ENCODE measurements at places on chromosomes 6 and 20. TPM values are rescaled to one million over a fixed set of nuclear protein-coding genes. Genes with fewer than 3 reads are reported as not detected.

The ACAT2 gene
- total RNA-seq: 16.6 TPM

The PRICKLE4 gene
- total RNA-seq: 3.1 TPM

The COL11A2 gene
- total RNA-seq: 1.3 TPM

The FAM83C gene
- total RNA-seq: 0.21 TPM

The DCDC2 gene
- 4.3 TPM for total RNA-seq

The FAM217A gene
- total RNA-seq: not detected

The CCR6 gene
- total RNA-seq: not detected

The NR2E1 gene
- not detected for total RNA-seq

- DNase-seq: no peak
These were observed 4.3 kb downstream of the BMP6 start for GRCh38 chr6:7730001-7730783.

DNA sequence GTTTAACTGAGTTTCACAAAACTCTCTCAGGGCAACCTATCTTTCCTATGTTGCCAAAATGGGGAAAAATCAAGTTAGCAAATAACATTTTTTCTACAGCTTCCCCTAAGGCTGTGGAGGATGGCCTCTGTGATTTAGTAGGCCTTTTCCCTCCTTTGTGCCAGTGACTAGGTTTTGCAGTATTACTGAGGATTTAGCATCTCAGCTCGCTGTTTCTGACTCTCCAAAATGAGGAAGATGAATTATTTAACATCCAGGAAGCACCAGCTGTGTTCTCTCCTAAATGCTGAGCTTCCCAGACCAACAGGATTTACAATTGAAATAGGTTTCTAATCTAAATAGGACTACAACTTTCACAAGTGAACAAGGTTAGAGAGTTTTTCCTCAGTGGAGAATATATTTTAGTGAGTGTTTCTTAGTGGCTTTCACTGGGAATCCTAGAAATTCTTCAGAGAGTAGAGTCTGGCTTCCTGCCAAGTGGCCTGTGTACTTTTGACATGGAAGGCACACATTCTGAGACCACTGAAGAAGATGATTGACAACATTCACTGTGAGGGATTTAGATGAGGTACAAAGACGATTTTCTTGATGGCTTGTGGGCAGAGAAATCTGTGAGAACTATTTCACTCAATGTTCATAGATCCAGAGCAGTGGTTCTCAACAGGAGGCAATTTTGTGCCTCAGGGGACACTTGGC, 62.4 kb downstream of the PTCHD4 start:
- DNase-seq: no peak

DNA sequence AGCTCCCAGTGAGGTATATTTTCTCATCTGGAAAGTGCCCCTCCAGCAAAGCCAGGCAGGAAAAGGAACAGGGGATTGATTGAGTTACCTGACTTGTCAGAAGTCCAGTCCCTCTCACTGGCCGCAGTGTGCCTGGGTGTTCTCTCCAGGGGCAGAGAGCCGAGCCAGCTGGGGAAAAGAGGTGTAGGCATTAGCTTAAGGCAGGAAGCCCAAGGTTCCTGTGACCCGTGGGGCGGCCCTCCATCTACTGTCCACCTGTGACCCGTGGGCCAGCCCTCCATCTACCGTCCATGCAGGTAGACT, 2.7 kb downstream of the PSMG4 start:
- no peak for DNase-seq

DNA sequence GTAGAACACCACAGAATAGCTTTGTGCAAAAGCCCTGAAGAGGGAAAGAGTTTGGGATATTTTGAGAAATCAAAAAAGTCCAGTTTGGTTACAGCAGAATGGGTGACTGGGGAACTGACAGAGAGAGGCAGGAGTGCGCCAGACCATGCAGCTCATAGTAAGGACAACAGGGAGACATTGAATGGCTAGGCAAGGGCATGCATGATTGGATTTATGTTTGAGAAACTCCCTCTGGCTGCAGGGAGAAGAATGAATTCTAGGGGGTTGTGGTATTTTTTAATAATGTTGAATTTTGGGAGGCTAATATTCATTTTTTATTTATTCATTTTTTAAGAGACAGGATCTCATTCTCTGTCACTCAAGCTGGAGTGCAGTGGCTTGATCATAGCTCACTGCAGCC, 49.9 kb downstream of the TGM2 start:
- no peak for DNase-seq

GRCh38 chr6:37878150-37878710, 58.7 kb downstream of the ZFAND3 start:
- no peak for DNase-seq

- DNase-seq: peak; percentile 91
These were observed 53.4 kb downstream of the TRAF3IP2 start for GRCh38 chr6:111552241-111552744.

- DNase-seq: no peak
These were observed 25.5 kb downstream of the MCUR1 start for GRCh38 chr6:13788820-13789219.

GRCh38 chr6:33707771-33708170, 3.7 kb downstream of the UQCC2 start:
- DNase-seq: no peak

GRCh38 chr6:85580118-85580877, 13.4 kb downstream of the SNX14 start:
- DNase-seq: no peak

- no peak for DNase-seq
These were observed 40.1 kb downstream of the RNF144B start for GRCh38 chr6:18427296-18427695.

DNA sequence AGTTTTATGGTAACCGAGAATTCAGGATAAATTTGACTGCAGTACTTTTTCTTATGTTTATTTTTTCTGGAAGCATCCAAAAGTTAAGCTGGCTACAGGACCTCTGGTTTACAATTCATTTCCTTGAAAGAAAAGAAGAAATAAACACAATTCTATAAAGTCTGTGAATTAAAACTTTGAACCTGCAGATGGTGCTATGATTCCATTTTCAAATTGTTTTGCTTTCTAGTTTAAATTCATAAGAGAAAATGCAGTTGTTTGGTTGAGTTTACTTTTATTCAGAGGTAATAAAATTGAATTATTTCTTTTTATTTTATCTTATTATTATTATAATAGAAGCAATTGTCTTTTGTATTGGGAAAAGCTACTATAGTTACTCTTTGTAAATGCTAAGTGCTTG, 1.8 kb upstream of the VIP start:
- no peak for DNase-seq

DNA sequence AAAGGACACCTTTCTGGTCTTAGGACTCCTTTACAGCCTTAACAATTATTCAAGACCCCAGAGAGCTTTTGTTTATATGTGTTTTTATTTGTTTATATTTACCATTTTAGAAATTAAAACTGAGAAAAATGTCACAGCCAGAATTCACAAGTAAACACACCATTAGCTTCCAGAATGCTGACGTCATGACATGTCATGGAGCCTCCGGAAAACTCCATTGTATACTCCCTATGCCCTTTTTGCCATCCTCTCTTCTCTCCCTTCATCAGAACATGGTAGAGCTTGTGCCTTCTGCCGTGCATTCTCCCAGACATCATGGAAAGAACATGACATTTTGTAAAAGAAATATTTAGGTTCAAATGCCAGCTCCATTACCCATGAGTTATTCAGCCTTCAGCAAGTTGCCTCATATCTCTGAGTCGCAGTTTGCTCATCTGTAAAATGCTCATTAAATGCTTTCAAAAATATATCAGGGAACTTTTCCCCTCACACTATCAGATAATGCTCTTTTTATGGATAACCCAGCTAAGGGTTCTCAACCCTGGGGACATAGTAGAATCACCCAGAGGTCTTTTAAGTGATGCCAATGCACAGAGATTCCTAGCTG, 27.8 kb downstream of the TNFAIP3 start:
- no peak for DNase-seq

GRCh38 chr20:56412949-56413348, 889 bp downstream of the CASS4 start:
- no peak for DNase-seq

GRCh38 chr6:16974387-16974673, 127.5 kb upstream of the STMND1 start:
- DNase-seq: no peak

DNA sequence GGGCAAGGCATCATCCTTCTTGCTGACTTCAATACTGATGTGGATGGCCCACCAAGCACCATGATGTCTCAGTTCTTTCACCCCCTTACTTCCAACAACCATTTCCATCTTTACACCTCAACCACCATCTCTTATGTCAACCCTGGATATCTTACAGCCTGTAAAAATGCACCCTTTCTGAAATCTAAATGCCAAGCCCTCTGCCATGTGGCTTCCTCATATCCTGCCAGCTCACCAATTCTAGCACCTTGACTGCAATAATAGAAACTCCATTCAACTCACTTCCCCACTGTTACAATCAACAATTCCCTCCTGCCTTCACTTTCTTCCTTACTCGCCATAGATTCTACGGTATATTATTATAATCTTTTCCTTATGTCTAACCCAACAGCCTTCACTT, 57.9 kb downstream of the LY86 start:
- DNase-seq: no peak

- DNase-seq: no peak
These were observed 7.5 kb downstream of the DEF6 start for GRCh38 chr6:35305117-35305516.

- DNase-seq: no peak
These were observed 25.0 kb downstream of the IL22RA2 start for GRCh38 chr6:137148306-137149034.

GRCh38 chr6:104214901-104215300, 644.8 kb downstream of the HACE1 start:
- no peak for DNase-seq

DNA sequence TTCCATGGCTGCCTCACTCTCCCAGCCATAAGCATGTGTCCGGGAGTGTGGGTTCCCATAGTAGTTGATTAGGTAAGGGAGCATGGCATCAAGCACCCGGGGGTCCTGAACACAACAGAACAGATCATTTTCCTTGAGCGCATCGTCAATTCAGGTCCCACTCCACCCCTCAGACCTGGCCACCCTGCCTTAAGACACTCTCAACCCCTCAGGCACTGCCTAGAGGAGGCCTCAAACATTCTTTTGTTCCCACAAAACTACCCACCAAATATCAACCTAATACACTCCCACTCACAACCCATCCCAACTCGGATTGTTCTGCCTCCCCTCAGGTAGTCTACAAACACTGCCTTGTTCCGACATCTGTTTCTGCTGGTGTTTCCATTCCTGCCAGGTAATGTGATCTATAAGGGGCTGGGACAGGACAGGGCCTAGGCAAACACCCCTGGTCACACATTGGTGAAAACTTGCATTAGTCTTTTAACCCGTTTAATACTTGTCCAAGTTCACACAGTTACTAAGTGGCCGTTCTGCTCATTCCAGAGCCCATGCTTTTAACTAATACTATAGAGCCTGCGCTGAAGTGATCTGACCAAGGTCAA, 1.4 kb downstream of the NFS1 start:
- DNase-seq: no peak
